ENCODE measurements at places on chromosomes 4 and X.

DNA sequence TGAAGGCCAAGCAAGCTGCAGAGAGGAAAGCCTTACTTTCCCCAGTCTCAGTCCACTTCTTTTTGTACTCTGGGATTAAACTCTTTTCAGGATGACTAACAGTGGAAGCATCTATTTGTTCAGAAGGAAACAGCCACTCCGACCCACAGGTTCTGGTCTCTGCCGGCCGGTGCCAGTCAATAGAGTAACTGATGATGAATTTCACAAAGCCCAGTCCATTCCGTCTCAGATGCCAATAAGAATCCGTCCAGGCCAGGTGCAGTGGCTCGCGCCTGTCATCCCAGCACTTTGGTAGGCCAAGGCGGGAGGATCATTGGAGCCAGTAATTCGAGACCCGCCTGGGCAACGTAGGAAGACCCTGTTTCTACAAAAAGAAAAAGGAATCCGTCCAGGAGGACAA, 58.5 kb upstream of the HELT start:
- no peak for DNase-seq

DNA sequence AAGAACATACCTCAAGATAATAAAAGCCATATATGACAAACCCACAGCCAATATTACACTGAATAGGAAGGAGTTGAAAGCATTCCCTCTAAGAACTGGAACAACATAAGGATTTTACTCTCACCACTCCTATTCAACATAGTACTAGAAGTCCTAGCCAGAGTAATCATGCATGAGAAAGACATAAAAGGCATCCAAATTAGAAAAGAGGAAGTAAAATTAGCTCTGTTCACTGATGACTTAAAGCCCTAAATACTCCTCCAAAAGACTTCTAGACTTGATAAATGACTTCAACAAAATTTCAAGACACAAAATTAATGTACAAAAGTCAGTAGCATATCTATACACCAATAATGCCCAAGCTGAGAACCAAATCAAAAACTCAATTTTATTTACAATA, 235.7 kb downstream of the NKX6-1 start:
- no peak for DNase-seq

- DNase-seq = no peak
These were observed 6.3 kb downstream of the SSR4 start for GRCh38 chrX:153800746-153801145.

DNA sequence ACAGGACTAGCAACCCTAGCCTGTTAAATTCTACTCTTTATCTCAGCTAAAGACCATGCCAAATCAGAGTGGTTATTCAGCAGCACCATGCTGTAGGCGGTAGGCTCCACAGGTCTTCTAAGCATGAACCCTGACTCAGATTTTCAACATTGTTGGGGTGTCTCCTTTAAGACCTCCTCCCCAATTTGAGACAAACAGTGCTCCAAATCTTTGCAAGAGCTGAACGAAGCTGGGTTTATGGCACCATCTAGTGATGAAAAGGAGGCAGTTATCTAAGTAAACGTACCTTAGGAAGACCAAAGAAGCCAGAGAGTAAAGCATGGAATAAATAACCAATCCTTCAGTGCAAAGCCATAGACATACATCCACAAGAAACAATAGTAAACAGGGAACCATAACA, 334.5 kb upstream of the SLC7A11 start:
- DNase-seq = no peak

DNA sequence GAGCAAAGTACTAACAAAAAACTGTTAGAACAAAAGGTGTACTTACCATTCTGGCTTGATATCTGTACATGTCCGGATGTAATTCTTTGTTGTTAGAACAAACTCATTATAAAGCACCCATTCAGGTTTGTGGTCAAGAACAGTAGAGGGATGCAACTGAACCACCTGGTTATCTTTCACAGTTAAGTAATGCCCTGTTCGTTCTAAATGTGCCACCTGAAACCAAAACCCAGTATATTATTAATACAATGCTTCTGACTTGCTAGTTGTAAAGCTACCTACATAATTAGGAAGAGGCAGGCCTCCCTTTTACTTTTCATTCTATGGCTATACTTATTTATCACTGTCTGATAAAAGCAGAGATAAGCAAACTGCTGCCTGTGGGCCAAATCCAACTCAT, 54.8 kb downstream of the DHX15 start:
- DNase-seq = no peak

GRCh38 chr4:22672944-22673343, 19.8 kb upstream of the GBA3 start:
- no peak for DNase-seq

- no peak for DNase-seq
These were observed 140.9 kb downstream of the BCOR start for GRCh38 chrX:39956803-39957394.

DNA sequence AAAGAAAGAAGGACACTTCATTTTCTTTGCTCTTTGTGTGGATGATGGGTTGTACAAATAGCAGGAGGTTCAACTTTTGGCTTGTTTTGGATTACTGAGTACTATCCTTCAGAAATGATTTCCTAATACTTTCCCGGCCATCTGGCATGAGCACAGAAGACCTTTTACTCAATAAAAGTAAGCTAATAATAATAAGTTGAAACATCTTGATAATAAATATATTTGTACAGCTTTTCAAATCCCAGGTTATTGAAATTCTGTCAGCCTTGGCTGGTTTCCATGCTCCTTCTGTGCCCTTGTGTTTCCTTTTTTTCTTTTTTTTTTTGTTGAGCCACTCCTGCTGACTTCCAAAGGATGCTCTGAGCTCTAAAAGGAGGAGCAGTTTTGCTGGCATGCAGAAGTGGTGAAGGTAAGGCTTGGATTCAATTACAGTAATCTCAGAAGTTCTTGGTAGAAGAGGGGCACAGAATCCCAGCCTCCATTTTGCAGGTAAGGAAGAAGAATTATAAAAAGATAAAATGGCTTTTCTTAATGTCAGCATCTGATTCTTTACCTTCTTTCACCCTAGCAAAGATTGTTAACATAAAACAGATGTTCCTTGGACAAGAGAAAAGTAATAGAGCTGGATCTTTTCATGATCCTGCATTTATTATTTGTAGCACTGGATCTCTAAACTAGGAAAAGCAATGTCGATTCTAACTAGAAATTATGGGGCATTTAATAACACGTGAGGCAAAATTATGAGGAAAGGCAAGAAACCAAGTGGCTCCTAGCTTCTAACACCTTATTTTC, 31.9 kb downstream of the REPS2 start:
- DNase-seq = no peak

DNA sequence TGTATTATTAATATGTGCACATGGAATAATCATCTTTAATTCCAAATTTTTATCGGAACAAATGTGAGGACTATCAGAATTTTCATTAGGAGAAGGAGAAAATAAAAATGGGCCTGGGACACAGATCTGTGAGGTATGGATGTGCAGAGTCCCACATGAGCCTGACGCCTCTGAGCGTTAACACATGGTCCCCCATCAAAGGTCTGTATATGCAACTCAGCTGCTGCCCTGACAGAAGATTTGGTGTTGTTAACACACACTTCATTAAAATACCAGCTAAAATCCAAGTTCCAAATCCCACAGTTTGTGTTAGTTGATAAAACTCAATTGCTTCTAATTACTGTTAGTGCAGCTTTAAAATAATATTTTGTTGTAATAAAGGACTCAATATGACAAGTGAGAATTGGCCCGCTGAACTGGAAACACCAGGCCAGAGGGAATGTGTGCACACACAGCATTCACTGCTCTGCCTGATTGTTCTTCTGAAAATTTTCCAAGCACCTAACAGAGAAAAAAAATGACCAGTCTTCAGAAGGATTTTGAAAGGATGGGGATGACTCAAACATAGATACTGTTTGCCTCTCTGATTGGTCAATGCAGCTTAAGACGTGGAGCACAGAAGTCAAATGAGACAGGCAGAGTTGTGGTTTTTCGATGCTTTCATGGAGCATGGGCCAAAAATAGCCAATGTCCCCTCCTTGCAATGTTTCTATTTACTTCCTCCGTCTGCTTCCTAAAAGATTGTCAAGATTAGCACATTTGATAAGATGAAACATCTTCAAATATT, 266.6 kb downstream of the NKX6-1 start:
- DNase-seq = no peak

DNA sequence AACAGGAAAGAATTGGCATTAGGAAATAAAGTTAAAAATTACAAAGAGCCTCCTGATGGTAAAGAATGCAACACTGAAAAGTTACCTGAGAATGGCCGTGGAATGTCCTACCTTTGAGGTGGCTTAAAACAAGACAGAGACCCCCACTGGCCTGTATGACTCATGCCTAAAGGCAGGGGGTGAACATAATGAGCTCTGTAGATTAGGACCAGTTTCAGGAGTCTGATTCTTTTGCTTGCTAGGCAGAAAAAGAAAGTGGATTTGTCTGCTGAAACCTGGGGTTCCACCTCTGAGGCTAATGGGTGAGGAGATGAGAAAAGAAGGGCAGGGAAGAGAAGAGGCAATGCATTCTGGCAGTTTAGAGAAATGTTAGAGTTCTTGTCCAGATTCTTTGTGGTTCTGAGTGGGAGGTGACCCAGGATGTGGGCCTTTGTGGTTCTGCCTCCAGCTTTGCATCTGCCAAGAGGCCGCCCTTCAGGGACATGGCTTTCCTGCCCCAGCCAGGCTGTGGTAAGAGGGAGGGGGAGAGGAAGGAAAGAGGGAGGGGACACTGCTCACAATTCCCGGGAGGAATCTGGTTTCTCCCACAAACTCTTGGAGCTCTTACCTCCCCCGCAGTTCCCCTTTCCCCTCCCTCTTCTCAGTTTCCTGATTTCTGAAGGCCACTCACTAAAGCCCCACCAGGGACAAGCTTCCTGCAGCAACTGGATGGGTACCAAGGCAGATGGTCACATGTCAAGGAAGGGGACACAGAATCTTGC, 109.6 kb downstream of the EFNB1 start:
- no peak for DNase-seq

DNA sequence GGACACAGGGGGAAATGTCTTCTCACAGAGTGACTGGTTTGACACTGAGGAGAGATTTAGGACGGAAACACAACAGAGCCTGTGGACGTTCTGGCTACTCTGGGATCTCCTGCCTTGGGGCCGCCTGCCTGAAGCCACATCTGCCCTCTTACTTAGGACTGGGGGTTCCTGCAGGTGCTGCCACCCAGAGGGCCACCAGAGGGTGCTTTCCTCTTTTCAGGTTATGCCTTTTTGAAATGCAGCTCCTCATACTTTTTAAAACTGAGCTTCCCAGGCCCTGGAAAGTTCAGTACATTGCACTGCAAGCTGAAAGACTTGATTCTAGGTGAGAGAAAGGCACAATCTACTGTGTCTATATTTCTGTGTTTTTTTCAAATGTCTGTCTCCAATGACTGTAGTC, 92.2 kb upstream of the PGRMC2 start:
- DNase-seq = no peak

GRCh38 chr4:41324861-41325260, 68.1 kb downstream of the UCHL1 start:
- no peak for DNase-seq

- DNase-seq = no peak
These were observed 192.4 kb upstream of the NEIL3 start for GRCh38 chr4:177117256-177117655.

- no peak for DNase-seq
These were observed 10.1 kb downstream of the CISD2 start for GRCh38 chr4:102878901-102879300.

GRCh38 chrX:53287493-53288138, 6.2 kb upstream of the IQSEC2 start:
- DNase-seq = no peak

GRCh38 chrX:121639781-121640180, 592.4 kb downstream of the GLUD2 start:
- DNase-seq = no peak

- no peak for DNase-seq
These were observed 66.7 kb upstream of the MTNR1A start for GRCh38 chr4:186621959-186622553.

- DNase-seq = no peak
These were observed 38.6 kb downstream of the TMEM150C start for GRCh38 chr4:82523179-82523578.

DNA sequence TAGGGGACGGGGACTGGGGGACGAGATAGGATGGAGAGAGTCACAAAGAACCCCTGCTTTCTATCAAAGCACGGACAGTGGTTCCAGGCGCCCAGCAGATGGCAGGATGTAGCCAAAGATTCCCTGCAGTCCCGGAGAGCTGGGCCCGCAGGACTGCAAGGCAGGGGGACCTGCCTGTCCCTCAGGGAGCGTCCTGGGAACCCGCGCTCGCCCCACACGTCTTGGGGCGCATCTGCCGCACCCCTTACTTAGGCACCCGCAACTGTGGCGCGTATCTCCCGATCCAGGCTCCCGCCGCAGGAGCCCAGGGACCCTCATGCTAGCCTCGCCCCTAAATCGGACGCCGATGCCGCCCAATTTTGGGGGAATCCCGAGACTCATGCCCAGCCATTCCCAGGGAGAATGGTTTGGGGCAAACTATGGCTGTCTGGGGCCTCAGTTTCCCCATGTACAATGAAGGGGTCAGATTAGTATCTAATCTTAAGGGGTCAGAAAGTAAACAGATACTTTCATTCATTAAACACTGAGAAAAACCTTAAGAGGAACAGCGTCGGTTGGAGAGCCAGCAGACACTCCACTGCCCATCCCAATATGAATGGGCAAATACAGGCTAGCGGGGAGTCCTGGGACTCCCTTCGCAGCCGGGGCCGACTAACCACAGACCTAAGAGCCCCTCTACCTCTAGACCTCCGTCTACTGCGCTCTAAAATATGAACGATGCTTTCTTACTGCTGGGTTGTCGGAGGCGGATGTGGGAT, 581 bp upstream of the STK32B start:
- no peak for DNase-seq

DNA sequence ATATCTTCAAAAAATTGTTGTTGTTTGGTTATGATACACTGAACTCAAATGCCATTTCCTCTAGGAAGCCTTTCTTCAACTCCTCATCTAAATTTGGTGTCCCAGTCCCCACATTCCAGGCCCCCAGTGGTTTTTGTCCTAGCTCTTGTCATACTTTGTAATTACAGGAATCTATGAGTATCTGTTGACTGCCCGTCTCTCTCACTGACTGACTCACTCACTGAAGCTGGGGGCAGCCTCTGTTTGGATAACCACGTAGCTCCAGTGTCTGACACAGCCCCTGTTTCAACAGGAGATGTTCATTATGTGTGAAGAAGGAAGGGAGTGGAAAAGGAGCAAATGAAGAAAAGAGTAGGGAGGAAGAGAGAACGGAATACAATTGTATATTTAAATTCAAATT, 284.1 kb upstream of the TENM3 start:
- DNase-seq = no peak

- DNase-seq = no peak
These were observed 104.0 kb upstream of the ARHGEF9 start for GRCh38 chrX:63889001-63889400.

Measured in stimulated activated CD4-positive, alpha-beta T cell treated with anti-CD3 and anti-CD28 coated beads, Interleukin-1b, Interleukin-23, amount 100 ng/mL, for 24 hours (primary cell).